Glutamatergic neuron (in vitro differentiated cells): ENCODE measurements at places on chromosomes 5 and 9.

DNA sequence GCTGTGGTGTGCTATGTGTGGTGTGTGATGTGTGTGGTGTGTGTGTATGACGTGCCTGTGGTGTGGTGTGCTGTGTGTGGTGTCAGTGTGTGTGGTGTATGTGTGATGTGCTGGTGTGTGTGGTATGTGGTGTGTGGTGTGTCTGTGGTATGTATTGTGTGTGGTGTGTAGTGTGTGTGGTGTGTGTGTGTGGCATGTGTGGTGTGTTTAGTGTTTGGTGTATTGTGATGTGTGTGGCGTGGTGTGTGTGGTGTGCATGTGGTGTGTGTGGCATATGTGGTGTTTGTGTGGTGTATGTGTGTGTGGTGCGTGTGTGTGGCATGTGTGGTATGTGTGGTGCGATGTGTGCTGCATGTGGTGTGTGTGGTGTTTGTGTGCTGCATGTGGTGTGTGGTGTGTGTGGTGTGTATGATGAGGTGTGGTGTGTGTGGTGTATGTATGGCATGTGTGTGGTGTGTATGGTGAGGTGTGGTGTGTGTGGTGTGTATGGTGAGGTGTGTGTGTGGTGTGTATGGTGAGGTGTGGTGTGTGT, 18.3 kb upstream of the RNU6ATAC start:
- no peak for DNase-seq

DNA sequence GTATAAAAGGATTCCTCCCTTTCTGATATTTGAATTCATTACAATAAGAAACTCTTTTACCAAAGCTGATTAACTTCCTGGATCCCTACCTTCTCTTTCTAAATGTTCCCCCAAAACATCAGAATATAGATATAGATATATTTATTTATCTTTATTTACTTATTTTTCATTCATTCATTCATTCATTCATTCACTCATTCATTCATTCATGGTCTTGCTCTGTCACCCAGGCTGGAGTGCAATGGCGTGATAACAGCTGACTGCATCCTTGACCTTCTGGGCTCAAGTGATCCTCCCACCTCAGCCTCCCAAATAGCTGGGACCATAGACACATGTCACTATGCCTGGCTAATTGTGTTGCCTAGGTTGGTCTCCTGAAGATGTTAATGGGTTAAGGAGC, 30.7 kb downstream of the GIN1 start:
- no peak for DNase-seq

DNA sequence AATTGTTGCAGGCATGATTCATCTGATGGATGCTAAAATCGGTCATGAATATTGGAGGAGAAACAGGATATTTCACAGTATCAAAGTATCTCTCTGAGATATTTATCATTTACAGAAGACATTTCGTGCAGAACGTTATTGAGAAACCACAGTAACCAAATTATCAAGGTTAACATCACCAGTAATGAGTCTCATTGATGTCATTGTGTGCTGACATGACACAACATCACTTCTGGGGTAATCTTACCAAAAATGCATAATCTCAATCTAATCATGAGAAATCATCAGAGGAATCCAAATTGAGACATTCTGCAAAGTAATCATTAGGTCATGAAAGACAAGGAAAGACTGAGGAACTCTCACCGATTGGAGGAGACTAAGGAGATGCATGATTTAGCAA, 42.7 kb downstream of the C5orf22 start:
- DNase-seq = no peak

DNA sequence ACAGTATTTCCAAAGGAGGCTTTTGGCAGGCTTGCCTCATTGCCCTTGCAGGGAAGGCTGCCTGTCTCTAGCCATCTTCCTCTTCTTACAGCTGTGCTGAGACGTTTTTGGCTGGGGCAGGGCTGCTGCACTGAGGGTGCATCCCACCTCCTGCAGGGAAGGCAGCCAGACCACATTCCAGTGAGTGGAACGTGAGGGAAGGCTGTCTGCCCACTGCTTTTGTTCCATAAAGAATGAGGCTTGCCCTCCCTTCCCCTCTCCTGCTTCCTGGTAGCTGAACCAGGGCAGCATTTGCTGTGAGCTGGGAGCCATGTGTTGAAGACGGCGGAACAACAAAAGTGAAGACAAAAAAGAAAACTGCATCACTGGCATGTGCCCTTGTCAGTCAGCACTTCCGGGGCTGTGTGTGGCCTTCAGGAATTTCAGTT, 16.8 kb downstream of the MGAT1 start:
- no peak for DNase-seq

DNA sequence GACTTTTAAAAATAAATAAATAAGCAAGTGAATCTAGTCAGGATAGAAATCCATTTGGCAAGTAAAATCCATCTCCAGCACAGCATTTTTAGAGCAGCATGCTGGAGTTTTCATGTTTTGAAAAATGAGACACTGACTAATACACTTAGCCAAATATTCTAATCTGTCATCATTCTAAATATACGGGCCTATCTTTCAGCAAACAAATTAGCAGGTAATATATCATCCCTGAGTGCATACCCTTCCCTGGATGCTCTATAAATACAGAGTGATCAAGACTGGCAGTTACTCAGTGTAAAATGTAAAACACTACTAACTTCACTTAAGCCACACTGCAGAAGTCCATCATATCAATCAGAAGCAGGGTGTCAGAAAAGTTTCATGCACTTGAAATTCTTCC, 58.4 kb downstream of the MLLT3 start:
- no peak for DNase-seq

DNA sequence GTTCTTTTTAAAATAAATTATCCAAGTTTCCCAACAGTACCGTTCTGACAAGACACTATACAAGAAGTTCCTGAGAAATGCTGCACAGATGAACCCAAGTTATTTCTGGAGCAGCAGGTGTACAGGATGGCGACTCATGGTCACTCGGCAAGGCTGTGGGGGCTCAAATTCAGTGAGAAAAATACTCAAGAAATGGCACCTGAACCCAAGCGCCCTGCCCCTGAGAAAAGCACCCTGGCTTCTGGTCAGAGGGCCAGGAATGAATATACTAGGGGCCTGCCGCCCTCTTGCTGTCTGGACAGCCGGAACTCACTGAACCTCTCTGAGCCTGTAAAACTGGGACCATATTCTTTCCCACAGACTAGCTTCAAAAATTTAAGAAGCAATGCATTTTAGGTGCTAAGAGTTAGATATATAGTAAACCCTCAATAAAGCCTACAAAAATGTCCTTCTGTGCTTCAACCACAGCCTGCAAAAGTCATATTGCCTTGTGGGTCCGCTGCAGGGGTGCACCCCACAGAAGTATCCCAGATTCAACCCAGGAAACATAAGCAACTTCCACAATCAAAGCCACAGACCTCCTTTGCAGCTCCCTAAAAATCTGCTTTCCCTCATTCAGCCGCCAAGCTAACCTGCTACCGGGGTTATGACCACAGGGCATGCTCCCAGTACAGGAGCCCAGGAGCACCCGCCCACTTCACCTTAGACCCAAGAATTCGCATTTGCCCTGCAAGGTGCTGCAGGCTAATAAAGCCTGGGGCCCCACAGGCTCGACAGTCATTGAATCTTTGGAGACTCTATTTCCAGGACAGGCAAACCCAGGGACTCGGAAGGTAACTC, 1.4 kb downstream of the RAPGEF1 start:
- DNase-seq = no peak

DNA sequence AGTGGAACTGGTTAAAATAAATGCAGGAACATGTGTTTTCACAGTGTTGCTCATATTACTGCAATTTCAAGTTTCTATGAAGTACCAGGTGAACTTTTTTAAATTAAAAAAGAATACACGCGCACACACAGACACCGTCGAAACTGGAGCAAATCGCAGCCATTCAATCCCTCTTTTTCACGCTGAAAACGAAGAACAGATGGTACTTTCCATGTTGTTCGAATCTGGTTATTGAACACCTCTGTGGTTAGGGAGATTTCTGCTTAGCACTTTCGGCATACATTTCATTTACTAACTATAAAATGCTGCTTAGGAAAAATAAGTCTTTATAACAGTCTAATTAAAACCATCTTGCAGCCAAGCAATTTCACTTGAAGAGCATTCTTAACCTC, 6.8 kb downstream of the ZNF608 start:
- no peak for DNase-seq

DNA sequence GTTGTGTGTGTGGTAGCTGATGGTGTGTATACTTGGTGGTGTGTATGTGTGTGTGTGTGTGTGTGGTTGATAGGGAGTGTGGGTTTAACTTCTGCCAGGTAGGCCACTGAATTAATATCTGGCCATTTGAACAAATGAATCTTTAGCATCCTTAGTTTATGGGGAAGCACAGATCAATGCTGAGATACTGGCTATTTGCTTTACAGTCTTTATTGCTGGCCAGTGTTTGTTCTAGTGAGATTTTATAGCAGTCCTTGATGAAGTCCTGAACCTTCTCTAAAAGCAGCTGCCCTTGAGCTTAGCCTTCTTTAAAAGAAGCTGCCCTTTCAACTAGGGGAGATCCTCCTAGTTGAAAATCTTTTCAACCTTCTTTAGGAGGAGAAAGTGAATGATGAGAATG, 69.3 kb downstream of the MACIR start:
- DNase-seq = no peak

DNA sequence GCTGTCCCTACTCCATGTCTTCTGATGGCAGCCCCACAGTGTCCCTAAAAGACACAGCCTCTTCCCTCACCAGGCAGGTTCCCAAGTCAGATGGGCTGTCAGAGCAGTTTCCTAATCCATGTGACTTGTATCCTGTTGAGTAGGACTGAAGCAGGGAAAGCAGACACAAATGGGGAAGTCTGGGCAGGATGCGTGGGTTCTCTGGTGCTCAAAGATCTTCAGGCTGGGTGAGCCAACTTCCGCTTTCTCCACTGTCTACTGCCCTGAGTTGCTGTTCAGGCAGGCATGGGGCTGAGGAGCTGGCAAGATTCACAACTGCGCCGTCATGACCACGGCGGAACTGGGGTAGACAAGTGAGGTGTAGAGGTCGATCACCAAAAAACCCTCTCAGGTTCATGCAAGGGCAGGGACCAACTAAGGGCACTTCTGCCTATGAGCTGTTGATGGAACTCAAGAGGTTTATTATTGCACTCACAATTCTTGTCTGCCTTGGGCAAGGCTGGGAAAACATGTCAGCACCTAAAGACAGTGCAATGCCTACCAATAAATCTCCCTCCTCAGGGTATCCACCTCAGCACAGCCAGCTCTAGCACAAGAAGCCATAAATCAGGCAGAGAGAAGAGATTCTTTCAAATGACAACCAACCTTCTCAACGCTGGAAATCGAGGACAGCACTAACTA, 83.4 kb downstream of the RAPGEF1 start:
- DNase-seq = no peak
